ENCODE measurements at places on chromosomes 12 and 14.

DNA sequence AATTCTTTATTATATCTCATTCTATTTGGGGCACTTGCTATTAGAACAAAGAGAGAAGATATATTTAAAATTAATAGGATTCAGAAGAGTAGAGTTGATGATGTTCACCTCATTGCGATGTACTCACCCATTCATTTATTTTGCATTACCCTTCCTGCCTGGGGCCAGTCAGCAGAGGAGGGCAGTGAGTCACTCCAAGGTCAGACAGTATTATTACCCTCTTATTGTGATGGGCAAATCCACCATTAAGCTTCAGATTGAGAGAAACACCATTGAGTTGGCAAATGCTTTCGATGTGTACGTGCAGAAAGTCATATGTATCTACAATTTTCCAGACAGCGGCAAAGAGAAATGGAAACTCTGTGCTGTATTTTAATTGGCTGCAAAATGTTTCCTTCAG lies 134.2 kb downstream of the BICD1 start:
- DNase-seq, result no peak

DNA sequence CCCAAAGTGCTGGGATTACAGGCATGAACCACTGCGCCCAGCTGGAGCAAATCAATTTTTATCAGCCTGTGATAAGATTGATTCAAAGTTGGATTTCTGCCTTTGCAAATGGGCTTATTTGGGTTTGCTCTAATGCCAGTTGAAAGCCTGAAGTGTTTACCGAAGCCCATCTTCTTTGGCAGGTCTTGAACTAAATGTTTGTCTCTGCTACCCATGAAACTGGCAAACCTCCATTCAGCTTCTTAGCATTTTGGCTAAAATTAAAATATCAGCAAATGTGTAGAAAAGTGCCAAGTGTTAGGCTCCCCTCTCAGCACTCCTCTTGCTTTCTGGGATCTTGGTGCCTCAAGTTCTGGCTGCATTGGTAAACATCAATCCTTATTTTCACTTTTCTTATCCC lies 61.5 kb downstream of the MGAT4C start:
- DNase-seq, result no peak

DNA sequence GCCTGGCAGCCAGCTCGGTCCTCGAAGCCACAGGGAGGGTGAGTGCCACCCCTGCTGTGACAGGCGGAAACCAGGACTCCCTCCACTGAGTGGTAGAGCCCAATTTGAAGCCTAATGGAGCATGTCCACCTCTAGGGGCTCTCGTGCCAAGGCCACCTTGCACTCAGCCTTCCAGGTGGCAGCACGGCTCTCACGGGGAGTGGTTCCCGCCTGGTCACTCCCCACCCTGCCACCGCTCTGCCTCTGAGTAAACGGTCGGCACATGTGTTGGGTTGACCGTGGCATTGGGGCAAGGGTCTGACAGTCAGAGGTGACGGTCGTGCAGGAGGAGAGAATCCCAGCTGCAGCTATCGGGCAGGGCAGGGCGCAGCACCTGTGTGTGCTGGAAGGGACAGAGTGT lies 34.8 kb downstream of the IL31 start:
- DNase-seq, result no peak

GRCh38 chr12:69524755-69525469 lies 54.7 kb downstream of the FRS2 start:
- DNase-seq, result no peak

DNA sequence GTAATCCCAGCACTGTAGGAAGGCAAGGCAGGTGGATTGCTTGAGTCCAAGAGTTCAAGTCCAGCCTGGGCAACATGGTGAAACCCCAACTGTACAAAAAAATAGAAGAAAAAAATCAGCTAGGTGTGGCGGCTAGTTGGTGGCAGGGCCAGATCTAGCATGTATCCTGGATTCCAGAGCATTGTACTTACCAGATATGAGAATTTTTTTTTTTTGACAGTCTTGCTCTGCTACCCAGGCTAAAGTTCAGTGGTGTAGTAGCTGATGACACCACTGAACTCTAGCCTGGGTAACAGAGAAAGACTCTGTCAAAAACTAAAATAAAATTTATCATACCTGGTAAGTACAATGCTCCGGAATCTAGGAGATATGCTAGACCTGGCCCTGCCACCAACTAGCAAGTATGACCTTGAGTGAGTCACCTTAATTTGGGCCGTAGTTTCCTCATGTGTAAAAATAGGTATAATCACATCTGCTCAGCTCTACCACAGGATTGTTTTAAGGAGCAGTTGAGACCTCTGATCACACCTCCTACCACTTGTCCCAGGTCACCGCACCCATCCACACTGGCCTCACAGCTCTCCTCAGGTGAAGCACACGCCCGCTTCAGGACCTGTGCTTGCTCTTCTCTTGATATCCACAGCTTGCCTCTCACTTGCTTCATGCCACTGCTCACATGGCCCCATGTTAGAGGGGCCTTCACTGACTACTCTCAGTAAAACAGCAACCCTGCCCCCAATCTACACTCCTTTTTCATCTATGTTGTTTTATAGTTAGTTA lies 140.2 kb downstream of the STXBP6 start:
- no peak for DNase-seq

GRCh38 chr14:77868552-77869285 lies 68.8 kb downstream of the ADCK1 start:
- no peak for DNase-seq

GRCh38 chr12:94481734-94482133 lies 22.1 kb upstream of the CEP83 start:
- DNase-seq, result no peak

- no peak for DNase-seq
These were observed 450.9 kb upstream of the RPL10L start for GRCh38 chr14:47102472-47102871.

Data from stimulated activated CD4-positive, alpha-beta T cell treated with anti-CD3 and anti-CD28 coated beads, Interleukin-4, amount 100 ng/mL, for 24 hours (primary cell).